CD8-positive, alpha-beta T cell (primary cell): ENCODE measurements at places on chromosomes 12 and 14. TPM values are rescaled to one million over a fixed set of nuclear protein-coding genes. Genes with fewer than 3 reads are reported as not detected.

DNA sequence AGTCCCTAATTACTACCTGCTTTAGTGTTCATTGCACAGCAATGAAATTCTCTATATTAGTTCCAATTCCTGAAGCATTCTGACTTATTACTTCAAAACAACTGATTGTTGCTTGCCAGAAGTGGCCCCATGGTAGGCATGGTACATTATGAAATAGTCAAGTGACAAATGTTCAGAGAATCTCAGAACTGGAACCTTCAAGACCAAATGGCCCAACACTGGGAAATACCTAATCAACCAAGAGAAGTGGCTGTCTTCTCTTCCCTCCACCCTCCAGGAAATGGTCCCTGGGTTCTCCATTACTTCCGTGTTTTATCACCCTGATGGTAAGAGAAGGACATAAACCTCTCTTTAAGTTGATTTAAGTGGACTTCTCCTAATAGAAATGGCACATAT, 49.9 kb downstream of the ITPR2 start:
- DNase-seq: no peak

The PKP2 gene
- total RNA-seq: not detected

- DNase-seq: no peak
Observed at GRCh38 chr14:66493750-66494149, 7.6 kb downstream of the CCDC196 start.

The FAM186B gene
- 1.0 TPM for total RNA-seq

DNA sequence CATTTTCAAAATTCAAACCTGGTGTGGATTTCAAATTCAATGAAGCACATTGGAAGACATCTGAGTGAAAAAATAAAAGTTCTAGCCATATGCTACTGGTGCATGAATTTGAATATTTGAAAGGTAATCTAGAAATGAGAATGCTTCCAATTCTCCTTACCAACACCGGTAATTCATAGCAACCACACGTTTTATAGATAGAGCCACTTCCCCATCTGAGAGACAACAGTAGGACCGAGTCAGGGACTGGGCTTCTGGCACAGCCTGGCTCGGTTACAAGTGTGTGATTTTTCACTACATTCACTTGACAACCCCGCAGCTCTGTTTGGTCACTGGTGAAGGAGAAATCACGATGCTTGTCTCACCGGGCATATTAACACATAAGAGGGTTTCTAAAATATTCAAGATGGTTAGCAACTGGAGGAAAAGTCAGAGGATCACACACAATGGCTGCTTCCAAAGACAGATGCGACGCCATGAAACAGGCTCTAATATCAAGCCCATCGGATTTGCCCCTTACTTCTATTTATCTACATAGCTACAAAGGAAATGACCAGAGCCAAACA, 86.5 kb upstream of the FOXN3 start:
- DNase-seq: no peak

DNA sequence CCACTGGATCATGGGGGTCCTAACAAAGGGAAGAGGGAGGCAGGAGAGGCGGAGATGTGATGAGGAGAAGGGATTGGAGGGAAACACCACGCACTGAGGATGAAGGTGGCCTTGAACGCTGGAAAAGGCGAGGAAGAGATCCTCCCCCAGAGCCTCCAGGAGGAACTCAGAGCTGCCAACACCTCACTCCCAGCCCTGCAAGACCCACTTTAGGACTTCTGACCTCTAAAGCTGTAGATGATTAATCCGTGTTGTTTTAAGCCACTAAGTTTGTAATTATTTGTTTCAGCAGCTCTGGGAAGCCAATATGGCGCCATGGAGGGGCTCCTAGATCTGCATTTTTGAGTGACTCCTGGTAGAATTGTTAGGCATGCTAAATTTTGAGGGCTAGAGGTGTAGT, 74.6 kb upstream of the CEP83 start:
- DNase-seq: no peak

- no peak for DNase-seq
Observed at GRCh38 chr12:24756479-24757024, 192.3 kb downstream of the BCAT1 start.

DNA sequence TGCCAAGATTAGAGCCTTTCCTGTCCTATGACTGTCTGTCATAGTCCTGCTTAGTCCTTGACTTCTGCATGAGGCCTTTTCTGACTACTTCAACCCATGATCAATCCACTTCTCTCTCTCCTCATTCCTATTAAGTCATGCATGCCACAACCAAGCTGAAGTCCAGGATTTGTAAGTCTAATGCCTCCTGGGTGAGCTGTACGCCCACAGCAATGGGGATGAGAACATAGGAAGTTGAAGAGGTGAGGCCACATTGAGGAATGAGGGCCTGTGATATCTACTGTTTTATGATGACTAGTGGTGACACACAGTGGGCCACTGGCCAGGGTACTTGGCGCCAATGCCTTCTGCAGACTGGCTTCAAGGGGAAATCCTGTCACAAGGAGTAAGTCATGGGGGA, 994.1 kb upstream of the TMEM132C start:
- no peak for DNase-seq
